AG09319 (cell line): ENCODE measurements at places on chromosomes 4 and X.

- no peak for DNase-seq
Observed at GRCh38 chr4:107348188-107349050, 312.3 kb upstream of the DKK2 start.

DNA sequence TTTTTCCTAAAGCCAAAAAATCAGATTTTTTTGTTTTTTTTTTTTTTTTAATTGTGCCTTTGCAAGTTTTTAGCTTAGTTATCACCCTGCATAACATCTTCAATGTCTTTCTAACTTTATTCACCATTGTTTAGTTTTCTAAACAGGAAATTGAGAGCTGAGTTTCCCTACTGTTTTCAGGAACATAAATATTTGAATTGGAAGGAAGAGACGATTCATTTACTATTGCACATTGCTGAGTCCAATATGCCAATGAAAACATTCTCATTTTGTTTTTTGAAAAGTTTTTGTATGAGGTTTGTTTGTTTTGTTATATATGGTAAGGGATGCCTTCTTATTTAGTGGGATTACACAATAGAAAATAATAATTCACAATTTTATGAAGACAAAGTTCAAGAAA is 148.4 kb downstream of the ANKRD50 start:
- no peak for DNase-seq

- DNase-seq, result no peak
Observed at GRCh38 chr4:4990329-4990728, 28.9 kb downstream of the CYTL1 start.

- peak; percentile 1 for DNase-seq
Observed at GRCh38 chr4:122633211-122633610, 12.3 kb upstream of the IL21 start.

DNA sequence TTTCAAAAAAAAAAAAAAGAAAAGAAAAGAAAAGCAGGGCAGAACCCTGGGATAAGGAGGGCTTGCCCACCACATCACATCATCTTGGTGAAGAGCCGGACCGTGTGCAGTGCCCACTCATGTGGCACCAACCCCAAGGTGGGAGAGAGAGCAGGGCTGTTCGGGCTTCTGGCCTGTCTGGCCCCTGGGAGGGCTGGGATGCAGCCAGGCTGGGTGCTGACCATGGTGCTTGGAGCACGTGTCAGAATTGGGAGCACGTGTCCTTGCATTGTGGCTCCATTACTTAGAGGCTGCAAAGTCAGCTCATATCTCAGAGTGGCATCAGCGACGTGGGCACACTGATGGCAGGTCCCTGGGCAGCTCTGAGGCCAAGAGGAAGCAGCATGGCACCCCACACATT is 100.9 kb upstream of the AFAP1 start:
- DNase-seq, result no peak

GRCh38 chr4:2251795-2252529 is 9.9 kb downstream of the MXD4 start:
- no peak for DNase-seq

DNA sequence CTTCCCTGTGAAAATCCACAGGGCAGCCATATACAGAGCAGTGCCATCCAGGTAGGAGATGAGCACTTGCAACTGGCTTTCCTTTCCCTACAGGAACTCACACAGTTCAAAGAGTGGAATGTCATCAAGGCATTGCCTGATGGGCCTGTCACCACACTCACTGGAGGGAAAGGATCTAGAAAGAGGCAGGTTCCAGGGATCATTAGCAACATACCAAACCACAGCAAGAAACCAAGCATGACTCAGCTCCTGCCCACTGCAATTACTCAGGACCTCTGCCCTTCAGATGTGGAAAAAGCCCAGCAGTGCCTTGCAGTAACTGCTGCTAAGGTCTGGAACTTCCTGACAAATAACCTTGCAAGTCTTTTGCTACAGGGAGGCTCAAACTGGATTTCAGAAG is 101.2 kb downstream of the ZNF674 start:
- DNase-seq, result peak; percentile 43

- no peak for DNase-seq
Observed at GRCh38 chr4:1547856-1548826, 136.0 kb downstream of the FAM53A start.

DNA sequence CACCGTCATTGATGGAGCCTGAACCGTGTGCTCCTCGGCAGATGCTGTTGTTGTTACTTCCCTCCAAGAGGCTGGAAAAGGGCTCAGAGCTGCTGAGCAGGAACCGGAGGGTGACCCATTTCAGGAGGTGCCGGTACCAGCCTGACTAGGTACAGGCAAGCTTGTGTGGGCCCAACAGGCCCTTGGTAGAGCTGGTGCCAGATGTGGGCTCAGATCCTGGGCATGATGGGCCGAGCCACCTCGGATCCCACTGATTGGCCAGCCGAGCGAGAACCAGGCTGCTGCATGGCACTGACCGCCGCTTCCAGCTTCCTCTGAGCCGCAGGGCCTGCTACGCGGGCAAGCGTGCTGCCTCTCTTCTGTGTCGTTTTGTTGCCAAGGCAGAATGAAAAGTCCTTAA is 33.7 kb downstream of the NOP14 start:
- no peak for DNase-seq

- no peak for DNase-seq
Observed at GRCh38 chr4:36303426-36304137, 22.2 kb downstream of the DTHD1 start.

DNA sequence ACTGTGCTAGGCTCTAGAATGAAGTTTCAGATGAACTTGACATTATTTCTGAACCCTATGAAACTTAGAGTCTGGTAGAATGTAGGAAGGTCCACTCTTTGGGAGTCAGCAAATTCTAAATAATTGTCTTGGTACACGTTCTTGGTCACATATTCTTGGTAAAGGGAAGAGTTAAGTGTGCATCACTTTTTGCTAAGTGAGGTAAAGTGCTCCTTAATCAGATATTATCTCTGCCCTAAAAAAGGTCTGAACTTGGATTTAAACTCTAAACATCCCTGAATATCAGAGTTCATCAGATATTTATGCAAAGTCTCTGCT is 7.2 kb downstream of the OCIAD2 start:
- no peak for DNase-seq
